ENCODE measurements at places on chromosomes 1 and 21.

GRCh38 chr1:203268901-203269653 lies 36.2 kb upstream of the BTG2 start:
- DNase-seq = no peak

DNA sequence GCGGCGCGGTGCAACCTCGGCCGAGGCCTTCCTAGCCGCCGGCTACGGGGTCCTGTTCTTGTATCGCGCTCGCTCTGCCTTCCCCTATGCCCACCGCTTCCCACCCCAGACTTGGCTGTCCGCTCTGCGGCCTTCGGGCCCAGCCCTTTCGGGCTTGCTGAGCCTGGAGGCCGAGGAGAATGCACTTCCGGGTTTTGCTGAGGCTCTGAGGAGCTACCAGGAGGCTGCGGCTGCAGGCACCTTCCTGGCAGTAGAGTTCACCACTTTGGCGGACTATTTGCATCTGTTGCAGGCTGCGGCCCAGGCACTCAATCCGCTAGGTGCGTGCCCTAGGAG lies 379 bp downstream of the PPCS start:
- DNase-seq = peak; percentile 25

- no peak for DNase-seq
Measured at GRCh38 chr21:34596561-34597271, 18.2 kb downstream of the RCAN1 start.

DNA sequence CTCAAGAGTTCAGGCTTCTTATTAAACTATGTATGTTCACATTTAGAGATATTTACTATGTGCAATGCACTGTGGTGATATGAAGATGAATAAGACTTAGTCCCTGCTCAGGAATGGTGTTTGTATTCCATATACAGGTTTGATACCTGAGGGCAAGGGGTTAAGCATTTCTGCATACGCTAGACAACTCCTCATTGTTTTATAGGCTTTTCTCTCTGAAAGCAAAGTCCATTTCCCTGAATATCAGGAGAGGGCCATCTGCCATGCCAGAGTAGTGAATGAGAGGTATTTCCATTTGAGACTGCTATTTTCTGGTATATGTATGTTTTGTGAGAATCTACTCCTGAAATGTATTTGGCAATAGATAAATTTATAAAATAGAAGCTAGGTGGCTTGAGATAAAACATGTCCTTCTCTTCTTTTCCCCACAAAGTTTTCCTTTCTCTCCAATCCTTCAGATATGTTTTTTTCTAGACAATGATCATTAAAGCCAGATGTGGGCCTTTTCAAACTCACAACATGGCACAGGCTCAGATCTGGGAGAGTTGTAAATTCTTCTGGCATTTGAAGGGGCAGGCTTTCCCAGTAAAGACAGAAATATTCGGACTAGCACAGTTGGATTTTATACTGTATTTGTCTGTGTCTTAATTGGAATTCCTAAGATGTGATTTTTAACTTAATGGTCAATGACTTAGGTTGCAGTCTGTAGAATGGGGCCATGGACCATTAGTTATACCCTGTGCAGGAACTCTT lies 73.3 kb upstream of the WDR26 start:
- no peak for DNase-seq

- no peak for DNase-seq
Measured at GRCh38 chr1:13607002-13607401, 23.4 kb downstream of the PDPN start.

DNA sequence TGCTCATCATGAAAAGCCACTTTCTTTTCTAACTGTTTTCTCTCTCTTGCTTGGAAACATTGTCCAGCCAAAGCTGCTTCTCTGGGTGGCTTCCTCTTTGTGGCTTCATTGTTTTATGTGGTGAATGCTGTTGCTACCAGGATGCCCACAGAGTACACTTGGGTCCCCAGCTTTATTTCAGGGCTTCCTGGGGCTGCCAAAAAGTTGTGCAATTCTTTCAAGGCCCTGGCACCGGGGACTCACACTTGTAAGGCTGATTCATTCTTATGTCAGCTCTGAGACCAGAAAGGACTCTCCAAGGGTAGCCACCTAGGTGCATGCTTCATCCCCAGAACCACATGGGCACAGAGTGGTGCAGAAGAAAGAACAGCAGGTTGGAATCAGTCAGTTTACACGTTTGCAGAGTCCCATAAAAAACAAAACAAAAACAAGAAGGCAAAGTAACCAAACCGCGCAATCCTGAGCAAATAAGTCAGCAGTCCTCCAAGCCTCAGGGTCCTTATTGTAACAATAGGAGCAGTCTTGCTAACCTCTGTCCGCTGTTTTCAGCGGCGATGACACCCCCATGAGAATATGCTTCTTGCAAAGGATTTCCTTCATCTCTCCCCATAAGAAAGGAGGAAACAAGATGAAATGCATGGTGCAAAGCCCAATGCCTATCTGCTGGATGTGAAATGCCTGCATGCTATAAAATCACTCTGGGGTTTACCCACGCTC lies 89.9 kb upstream of the SSX2IP start:
- no peak for DNase-seq

DNA sequence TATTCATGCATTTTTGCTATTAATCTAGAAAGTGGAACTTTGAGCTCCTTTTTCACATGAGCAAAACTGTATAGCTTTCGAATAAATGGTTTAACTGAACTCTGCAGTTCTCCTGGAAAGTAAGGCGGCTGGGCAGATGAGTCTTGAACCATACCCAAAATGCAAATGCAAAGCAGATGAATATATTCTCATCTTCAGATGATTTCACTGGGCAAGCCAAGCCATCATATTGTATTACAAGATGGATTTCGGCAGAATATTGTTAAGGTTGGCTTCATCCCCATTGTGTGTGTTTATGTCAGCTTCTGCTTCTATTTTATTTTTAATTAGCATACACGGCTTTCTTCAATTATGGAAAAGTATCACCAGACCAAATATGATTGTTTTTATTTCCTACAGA lies 209.6 kb downstream of the GREM2 start:
- DNase-seq = no peak

DNA sequence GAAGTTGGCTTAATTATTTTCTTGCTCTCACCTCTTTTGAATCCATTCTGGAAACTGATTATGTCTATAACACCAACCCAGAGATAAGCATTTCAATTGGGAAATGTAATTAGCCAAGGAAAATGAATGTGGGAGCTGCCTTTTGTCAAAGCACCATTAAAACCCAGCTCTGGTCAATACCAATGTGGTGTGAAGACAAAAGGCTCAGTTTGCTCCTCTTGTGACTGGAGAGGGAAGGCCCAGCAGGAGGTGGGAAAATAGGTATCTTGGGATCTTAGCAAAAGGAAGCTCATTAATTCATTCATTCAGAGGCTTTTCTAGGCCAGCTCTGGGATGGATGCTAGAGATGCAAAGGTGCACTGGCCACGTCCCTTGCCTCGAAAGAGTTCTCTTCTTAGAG lies 75.0 kb upstream of the SELENON start:
- DNase-seq = no peak

GRCh38 chr1:29683472-29683871 lies 447.1 kb downstream of the PTPRU start:
- DNase-seq = no peak

DNA sequence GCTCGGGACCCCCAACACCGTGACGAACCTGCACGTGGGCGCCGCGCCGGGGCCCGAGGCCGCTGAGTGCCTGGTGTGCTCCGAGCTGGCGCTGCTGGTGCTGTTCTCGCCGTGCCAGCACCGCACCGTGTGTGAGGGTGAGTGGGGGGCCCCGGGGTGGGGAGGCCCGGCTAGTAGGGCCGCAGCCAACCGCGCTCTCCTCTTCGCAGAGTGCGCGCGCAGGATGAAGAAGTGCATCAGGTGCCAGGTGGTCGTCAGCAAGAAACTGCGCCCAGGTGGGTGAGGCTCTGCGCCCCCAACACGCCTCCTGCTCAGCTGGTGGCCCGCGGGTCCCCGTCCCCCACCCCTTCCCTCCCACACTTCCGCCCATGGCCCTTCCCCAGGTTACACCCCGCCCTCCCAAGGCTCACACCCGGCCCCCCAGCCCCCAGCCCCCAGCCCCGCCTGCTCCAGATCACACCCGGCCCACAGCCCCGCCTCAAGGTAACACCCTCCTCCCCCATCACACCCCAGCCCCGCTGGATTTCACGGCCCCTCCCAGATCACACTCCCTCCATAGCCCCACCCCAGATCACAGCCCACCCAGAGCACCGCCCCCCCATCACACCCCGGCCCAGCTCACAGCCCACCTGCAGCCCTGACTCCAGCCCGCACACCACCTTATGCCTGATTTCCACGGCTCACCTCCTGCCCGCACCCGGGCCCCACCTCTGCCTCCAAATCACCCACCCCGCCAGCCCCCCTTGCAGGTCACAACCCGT lies 2.4 kb upstream of the MMP23B start:
- no peak for DNase-seq

DNA sequence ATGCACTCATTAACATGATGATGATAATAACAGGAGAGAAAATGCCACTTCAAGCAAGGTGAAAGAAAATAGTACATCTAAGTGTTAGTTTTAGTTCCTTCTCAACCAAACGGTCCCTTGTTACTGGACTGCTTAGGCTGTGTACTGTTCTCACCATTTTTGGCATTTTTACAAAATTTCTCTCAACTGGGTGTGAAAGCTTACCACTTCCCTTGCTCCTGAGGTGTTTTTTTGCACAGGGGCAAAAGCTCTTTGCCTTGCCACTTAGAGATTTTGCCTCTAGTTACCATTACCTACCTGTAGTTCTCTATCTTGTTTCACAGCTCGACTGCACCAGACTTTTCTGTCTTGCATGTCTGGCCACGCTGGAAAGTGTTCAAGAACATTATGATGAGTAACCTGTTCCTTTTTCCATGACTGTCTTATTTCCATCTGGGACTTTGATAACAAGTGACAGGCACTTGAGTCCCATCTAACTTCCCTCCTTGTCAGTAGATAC lies 10.7 kb downstream of the NEK7 start:
- no peak for DNase-seq

DNA sequence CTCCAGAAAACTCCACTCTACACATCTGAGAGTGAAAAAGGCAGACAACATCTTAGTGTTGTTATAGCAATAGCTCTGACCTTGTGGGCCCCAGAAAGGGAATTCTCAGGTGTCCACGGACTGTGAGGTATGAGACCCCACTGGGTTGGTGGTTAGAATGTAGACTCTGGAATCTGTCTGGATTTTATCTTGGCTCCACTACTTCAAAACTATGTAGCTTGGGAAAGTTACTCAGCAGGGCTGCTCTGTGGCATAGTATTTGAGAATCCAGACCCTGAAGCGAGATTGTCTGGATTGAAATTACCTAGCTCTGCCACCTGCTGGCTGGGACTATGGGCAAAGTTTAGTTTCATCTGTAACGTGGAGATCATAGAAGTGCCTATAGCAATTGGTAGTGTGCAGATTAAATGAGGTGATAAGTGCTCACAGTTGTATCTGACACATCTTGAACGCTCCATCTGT lies 25.8 kb downstream of the PRDM2 start:
- no peak for DNase-seq

DNA sequence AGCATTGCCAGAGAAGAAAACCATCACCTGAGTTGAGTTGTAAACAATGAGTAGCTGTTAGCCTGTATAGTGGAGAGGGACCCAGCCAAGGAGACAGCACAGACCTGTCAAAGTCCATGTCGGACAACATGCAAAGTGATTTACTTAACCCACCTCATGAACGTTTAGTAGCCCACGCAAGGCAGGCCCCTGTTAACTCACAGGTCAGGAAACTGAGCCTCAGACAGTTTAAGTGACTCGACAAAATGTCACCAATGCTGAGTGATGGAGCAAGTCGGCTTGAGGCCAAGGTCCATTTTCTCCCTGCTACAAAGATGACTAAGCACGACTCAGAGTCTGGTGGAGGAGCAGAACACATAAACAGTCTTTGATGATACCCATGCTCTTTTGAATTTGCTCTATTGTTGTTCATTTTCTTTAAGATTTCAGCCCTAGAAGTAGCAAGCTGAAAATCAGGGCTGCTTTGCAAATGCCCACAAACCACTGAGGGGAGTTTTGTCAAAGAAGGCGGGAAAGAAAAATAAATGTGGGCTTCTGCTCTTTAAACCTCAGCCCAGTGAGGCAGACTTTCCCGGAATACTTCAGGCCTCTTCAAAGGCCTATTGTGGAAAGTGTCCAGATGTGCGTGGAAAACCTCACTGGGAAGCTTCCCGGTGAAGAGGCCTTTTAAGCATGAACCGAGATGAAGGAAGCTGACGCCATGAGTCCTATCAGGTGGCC lies 83.8 kb upstream of the HOOK1 start:
- DNase-seq = peak; percentile 62

All from omental fat pad (tissue), 4 donors.